ENCODE measurements at places on chromosomes 7 and 10.

GRCh38 chr10:74189999-74190421, 39.0 kb downstream of the ADK start:
- DNase-seq: no peak

DNA sequence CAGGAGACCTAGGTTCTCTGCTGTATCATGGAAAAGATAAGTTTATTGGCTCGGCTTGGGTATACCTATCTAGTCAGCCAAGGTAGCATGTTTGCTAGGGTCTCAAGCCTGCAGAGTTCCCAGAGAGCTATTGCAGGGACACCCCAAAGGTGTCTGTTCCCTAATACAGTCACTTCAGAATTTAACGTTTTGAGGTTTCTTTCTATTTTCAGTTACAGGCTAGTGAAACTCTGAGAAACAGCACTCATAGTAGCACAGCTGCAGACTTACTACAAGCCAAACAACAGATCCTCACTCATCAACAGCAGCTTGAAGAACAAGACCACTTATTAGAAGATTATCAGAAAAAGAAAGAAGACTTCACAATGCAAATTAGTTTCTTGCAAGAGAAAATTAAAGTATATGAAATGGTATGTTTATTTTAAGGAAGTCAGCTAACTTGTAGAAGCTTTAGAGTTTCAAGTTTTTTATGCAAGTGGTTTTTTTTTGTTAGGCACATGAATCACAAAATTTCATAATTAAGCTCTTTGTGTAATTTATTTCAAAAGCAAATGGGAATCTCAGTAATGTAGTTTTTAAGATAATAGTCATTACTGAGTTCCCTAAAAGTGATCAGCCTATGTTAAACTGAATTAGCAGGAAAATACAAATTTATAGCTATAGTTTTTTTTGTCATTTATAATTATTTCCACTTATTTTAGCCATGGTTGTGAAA, 54.9 kb downstream of the AKAP9 start:
- no peak for DNase-seq

DNA sequence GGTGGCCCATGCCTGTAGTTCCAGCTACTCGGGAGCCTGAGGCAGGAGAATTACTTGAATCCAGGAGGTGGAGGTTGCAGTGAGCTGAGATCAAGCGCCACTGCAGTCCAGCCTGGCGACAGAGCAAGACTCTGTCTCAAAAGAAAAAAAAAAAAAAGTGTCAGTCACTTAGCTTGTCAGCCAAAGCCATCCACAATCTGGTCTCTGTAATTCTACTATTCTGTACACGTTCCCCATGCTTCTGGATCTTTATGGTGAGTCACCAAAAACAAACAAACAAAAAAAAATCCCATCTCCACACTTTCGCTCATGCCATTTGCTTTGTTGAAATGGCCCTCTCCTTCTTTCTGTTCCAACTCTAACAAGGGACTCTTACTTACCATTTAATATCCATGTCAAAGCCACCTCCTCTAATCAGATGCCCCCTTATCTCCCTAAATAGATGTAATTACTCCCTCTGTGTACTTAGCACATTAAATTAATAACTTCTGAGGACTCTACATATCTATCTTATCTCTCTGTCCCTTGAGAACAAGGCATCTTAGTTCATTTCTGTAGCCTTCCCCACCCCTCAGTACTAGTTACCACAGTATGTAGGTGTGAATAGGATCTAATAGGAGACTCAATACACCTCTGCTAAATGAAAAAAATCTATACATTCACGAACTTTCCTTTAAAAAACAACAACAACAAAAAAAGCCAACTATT, 128.4 kb downstream of the ELMO1 start:
- no peak for DNase-seq

DNA sequence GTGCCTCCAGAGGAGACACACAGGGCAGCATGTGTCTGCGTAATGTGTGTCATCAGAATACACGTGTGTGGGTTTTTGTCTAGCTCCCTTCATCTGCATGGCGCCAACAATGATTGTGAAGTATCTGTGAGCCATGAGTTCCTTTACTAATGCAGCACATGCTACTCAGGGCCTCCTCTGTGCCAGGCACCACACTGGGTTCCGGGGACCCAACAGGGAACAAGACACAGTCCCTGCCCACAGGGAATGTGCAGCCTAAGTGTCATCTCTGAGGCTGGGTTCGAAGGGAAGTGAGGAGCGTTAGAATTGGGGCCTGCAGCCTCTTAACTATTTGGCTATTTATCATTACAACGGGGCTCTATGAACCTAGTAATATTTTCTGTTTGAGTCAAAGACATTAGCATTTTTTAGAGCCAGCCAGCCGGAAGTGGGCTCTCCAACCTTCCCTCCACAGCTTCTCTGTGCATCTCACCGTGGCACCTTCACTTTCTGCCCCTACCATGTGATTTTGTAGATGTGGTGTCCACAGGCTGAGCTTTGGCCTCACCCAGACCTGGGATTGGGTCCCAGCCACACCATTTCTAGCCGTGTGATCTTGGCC, 43.9 kb upstream of the SRGN start:
- no peak for DNase-seq

GRCh38 chr10:88608052-88608732, 21.6 kb downstream of the LIPJ start:
- DNase-seq: no peak
